ENCODE measurements at places on chromosomes 1 and 21. TPM values are rescaled to one million over a fixed set of nuclear protein-coding genes. Genes with fewer than 3 reads are reported as not detected.

DNA sequence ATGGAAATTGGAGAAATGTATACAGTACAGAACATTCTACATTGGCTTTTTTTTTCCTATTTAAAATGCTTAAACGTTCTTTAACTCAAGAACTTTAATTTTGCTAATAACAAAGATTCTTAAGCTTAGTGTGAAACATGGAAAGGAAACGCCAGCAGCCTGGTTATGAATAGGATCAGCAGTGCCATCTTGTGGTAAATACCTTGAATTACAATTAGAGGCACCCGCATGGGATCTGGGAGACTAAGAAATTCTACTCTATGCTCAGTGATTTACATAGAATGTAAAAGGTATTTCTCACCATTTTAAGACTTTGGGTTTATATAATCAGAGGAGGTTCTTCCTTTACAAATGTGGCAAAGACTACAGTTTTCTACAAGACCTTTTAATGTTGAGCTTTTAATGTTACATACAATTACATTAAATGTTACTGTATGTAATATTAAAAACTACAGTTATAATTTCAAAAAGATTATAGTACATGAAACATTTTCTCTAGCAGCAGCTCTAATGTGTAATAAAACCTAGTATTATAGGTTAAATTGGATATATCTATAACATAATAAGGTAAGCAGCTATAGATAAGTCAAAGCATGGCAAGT lies 32.1 kb upstream of the APOBEC4 start:
- ATAC-seq = peak; percentile 70

- no peak for ATAC-seq
These were observed 1.6 kb downstream of the SLC19A2 start for GRCh38 chr1:169484101-169484500.

DNA sequence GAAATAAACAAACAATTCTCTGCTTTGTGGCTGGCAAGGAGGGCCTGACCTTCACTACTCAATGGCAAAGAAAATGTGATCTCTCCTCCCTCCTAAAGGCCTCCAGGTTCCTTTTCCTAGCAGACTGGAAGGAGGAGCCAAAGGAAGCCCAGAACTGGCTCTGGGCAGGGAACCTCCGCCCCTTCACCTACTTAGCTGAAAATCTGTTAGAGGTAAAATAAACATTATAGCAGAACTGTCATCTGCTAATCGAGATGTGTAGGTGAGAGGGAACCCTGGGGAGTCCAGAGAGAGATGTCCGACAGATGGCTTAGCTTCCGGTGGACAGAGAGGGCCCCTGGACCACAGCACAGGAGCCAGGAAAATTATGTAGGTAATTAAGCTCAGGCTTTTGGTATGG lies 75.2 kb upstream of the KCNA3 start:
- peak; percentile 48 for ATAC-seq

- no peak for ATAC-seq
These were observed 2.7 kb downstream of the PDE9A start for GRCh38 chr21:42655796-42656770.

- no peak for ATAC-seq
These were observed 13.2 kb upstream of the ATP1A1 start for GRCh38 chr1:116359871-116360270.

- no peak for ATAC-seq
These were observed 58.0 kb downstream of the NGF start for GRCh38 chr1:115280064-115280463.

DNA sequence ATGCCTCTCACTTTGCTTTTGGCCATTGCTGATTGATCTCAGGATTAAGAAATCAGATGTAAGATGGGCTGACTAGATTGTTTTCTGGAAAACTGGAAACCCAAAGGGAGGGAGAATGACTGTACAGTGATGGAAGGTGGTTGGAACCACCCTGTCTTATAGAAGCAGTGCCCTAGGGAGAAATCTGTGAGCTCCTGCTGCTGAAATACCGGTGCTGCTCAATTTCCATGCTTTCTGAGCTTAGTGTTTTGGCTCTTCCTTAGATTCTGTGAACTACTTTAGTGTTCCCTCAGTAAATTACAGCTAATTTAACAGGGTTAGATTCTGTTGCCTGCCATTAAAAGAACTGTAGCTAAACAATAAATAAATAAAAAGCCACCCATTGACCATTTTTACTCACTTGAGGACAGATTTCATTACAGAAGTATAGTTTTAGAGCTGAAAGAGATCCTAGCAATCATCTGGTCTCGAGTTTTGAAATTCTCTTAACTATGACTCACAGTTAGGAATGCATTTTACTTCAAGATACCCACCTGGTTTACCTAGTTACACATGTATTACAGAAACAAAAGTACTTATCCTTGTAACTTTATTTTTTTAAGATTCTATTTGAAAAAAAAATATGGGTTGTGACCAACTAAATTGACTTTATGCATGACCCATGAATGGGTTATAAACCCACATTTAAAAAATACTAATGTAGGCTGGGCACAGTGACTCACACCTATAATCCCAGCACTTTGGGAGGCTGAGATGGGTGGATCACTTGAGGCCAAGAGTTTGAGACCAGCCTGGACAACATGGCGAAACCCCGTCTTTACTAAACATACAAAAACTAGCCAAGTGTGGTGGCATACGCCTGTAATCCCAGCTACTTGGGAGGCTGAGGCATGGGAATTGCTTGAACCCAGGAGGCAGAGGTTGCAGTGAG lies 33.2 kb downstream of the CAMSAP2 start:
- ATAC-seq = no peak

GRCh38 chr1:159925719-159926078 lies 392 bp upstream of the TAGLN2 start:
- ATAC-seq = no peak

DNA sequence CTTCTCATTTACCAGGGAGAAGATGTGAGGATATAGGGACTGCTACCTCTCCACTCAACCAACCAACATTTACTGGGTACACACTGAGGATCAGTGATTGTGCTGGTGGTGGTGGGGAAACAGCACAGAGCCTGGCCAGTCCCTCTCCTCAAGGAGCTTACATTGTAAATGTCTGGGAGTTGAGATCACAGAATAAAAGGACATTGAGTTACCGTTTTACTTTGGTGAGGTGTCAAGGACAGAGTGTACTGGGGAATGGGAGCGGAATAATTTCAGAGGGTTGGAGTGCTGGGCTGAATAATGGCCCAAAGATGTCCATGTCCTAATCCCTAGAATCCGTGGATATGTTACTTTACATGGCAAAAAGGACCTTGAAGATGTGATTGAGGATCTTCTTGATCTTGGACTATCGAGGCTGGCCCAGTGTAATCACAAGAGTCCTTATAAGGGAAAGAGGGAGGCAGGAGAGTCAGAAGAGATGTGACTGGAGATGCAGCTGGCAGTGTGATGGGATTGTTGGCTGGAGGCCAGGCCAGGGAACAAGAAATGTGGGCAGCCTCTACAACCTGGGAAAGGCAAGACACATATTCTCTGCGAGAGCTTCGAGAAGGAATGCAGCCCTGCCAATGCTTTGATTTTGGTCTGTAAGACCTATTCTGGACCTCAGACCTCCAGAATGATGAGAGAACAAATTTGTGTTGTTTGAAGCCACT lies 26.6 kb upstream of the RWDD3 start:
- ATAC-seq = no peak

DNA sequence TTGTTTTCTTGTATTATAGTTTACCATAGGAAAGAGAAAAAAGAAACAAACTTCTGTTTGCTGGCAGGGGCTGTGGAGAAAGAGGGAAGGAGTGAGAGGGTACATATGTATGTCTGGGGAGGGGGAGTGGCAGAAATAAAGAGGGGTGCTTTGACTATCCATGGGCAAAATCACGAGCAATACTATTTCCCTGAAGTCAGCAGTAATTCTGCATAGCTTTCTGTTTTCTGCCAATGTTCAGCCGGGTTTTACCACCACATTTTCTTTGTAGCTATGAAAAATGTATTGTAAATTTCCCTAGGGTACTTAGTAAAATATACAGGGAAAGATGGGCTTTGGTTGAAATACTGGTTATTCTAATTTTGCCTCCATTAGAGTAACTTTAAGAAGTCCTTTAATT lies 45.2 kb upstream of the PGD start:
- no peak for ATAC-seq

- ATAC-seq = no peak
These were observed 3.5 kb upstream of the PRAMEF12 start for GRCh38 chr1:12769976-12770505.

- no peak for ATAC-seq
These were observed 11.4 kb upstream of the TSNAX start for GRCh38 chr1:231517076-231517475.

DNA sequence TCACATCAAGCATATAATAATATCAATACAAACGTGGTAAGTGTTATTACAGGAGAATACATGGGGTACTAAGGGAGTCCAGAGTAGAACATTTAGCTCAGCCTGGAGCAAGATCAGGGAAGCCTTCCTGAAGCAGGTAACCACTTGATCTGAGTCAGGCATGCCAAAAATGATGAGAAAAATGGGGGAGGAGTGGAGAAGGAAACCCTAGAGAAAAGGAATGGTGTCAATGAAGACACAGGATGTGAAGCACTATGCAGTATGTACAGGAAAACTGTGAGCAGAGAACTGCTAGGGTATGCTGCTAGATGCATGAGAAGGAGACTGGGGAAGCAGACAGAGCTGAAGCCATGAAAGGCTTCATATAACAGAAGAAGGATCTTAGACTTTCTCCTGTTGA lies 84.7 kb downstream of the NOTCH2 start:
- ATAC-seq = no peak

DNA sequence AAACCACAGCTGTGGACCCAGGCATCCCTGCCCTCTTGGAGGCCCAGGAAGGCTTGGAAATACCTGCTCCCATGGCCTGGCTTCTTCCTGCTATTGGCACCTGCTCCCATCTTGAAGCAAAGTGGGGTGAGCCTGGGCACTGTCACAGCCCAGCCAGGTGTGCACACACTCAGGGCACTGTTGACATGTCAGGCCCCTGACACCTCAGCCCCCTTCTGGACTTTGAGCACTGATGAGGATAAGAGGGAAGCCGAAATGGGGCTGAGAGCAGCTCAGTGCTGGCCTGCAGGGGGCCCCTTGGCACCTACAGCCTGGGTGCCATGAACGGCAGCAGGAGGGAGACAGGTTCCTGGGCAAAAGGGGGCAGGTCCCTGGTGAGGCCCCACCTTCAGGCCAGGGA lies 55.9 kb downstream of the DAB1 start:
- ATAC-seq = no peak

Gene HCRTR1
- total RNA-seq = 0.11 TPM

Gene FHAD1
- total RNA-seq = 1.3 TPM

Gene RHOC
- 106 TPM for total RNA-seq

Gene ERICH3
- total RNA-seq = 0.23 TPM

Gene CELA2B
- total RNA-seq = not detected

Gene RCAN1
- 30.7 TPM for total RNA-seq

Gene MPL
- total RNA-seq = not detected

Gene TSSK3
- total RNA-seq = 2.3 TPM

Gene TEKT2
- total RNA-seq = not detected

Gene TOMM20
- 327 TPM for total RNA-seq

Measured in motor neuron (in vitro differentiated cells).